ENCODE measurements at places on chromosomes 2 and 18. TPM values are rescaled to one million over a fixed set of nuclear protein-coding genes. Genes with fewer than 3 reads are reported as not detected.

Gene ABHD1
- total RNA-seq: 0.44 TPM

Gene KCNE4
- not detected for total RNA-seq

- DNase-seq: no peak
These were observed 287.7 kb upstream of the GCFC2 start for GRCh38 chr2:75998451-75998850.

DNA sequence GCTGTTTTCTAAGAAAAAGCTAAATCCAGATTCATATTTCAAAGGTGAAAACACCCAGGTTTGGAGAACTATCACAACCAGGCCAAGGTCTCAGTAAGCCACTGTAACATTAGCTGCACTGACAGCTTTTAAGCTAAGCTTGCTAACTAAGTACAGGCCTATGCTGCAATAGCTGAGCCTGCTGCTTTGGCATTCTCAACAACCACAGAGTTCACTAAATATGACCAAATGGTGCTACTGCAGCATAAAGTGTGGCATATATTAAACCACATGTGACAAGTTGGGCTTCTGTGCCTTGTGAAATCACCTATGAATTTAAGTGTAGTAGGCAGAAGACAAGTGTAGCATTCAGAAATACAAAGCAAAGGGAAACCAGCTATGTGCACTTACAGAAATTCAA, 206.7 kb downstream of the TCF4 start:
- DNase-seq: no peak

GRCh38 chr2:29196792-29197788, 81.9 kb downstream of the CLIP4 start:
- DNase-seq: peak; percentile 74

GRCh38 chr2:96163415-96163767, 18.2 kb upstream of the DUSP2 start:
- no peak for DNase-seq

- no peak for DNase-seq
These were observed 925.7 kb downstream of the EPHA4 start for GRCh38 chr2:220646424-220646823.

DNA sequence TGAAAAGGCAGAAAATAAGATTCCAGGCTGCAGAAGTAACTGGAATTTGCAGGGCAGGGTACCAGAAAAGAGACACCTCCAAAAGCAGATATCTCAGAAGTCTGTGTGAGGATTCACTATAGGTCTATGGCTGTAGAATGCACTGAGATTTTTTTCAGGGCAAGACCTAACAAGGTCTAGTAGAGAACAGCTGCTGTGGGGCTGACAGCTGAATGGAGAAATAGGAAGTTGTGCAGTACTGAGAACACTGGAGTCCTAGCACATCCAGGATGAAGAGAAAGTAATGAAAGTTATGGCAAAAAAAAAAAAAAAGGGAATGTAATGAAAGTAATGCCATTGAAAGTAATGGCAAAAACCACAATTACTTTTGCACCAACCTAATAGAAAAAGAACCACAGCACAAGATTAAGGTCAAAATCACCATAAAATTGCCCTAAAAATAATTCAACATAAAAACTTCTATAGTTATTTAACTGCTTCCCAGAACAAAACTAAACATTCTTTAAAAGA, 57.3 kb downstream of the CPO start:
- no peak for DNase-seq

DNA sequence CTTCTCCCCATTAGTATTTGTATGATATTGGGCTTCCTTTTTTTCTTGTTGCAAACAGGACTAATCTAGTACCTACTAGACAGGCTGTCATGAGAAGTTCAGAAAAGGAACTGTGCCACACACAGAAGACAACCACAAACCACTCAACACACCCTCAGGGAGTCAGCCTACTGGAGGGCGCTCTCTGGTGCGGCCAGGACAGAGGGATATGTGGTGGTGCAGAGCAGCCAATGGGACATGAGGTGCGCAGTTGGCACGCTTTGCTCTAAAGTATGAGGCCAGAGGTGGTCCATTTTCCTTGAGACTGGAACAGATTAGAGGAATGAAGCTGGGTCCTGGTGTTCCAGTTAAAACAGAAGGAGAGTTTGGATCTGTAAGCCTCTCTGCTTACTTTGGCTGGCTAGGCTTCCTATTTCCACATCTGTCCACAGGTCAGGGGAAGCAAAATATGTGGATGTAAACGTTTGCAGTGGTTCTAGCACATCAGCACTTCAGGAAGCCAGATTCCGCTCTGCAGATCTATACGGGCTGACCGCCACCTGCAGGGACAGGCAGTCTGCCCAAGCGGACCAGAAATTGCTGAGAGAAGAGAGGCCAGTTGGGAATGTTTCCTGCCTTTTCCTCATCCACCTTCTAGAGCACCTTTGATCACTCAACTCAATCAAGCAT, 114.1 kb downstream of the GFPT1 start:
- no peak for DNase-seq

GRCh38 chr2:34663314-34663713, 1064.2 kb upstream of the FAM98A start:
- DNase-seq: no peak

Measured in activated naive CD8-positive, alpha-beta T cell treated with anti-CD3 and anti-CD28 coated beads for 36 hours (primary cell).